ENCODE measurements at places on chromosomes 2 and 18.

- no peak for DNase-seq
Measured at GRCh38 chr2:47893771-47894170, 12.5 kb downstream of the FBXO11 start.

- no peak for DNase-seq
Measured at GRCh38 chr18:47500930-47501329, 249.5 kb upstream of the SKOR2 start.

DNA sequence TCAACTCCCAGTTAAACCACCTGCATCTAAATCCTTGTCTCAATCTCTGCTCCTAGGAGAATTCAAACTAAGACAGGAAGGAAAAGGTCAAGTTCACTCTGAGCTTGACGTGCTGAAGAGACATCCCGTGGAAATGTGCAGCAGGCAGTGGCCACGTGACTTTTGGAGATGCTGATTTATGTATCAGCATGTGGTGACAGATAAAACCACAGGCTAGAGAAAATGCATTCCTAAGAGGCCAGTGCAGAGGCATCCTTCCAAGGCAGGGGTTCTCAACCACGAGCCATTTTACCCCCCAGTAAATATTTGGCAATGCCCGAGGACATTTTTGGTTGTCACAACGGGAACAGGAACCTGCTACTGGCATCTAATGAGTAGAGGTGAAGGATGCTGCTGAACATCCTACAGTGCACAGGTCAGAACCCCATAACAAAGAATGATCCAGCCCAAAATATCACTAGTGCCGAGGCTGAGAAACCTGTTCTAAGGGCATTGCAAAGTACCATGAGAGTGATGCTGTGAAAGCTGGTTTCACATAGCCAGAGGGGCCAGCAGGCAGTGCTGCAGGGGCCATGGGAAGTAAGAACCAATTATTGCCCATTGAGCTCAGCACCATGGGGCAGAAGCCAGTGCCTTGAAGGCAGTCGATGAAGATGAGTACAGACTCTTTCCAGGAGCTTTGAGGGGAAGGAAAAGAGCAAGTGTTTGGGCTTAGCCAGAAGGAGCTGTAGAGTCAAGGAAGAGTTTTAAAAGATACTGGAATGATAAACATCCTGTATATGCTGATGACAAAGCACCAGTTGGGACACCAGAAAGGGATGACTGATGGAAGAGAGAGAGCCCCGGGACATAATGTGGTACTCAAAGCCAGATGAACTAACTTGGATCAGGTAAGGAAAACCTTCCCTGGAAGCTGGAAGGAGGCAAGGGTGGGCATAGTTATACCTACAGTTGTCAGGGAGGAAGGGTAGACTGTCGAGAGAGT lies 174.6 kb downstream of the HAUS1 start:
- DNase-seq = no peak

DNA sequence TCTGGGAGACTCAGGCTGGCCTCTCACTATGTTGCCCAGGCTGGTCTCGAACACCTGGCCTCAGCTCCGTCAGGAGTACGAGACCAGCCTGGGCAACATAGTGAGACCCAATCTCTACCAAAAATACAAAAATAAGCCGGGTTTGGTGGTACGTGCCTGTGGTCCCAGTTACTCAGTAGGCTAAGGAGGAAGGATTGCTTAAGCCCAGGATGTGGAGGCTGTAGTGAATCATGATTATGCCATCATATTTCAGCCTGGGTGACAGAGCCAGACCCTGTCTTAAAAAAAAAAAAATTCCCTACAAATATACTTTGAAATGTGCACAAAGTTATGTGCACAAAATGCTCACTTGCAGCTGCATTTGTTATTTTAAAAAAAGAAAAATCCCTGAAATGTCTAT lies 26.3 kb upstream of the AGAP1 start:
- DNase-seq = no peak

DNA sequence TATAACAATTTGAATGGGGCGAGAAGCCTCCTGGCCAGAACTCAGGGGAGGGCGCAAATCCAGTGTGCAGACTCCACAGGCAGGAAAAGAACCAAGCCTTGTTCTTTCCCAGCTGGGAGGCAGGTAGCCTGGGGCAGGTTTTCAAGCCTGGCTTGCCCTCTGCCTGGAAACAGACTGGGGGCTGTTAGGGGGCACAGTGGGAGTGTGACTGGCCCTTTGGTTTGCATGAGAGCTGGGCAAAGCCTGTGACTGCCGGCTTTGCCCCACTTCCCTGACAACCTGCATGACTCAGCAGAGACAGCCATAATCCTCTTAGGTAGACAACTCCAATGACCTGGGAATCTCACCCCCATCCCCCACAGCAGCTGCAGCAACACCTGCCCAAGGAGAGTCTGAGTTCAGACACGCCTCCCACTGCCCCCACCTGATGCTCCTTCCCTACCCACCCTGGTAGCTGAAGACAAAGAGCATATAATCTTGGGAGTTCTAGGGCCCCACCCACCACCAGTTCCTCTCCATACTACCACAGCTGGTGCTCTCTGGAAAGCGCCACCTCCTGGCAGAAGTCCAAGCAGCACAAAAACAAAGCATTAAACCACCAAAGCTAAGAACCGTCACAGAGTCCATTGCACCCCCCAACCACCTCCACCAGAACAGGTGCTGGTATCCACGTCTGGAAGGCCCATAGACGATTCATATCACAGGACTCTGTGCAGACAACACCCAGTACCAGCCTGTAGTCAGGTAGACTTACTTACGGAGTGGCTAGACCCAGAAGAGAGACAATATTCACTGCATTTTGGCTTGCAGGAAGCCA lies 402.5 kb downstream of the STK39 start:
- no peak for DNase-seq

- DNase-seq = no peak
Measured at GRCh38 chr2:68151037-68151436, 6.7 kb upstream of the PNO1 start.

GRCh38 chr2:75074708-75075107 lies 116.3 kb downstream of the POLE4 start:
- no peak for DNase-seq

DNA sequence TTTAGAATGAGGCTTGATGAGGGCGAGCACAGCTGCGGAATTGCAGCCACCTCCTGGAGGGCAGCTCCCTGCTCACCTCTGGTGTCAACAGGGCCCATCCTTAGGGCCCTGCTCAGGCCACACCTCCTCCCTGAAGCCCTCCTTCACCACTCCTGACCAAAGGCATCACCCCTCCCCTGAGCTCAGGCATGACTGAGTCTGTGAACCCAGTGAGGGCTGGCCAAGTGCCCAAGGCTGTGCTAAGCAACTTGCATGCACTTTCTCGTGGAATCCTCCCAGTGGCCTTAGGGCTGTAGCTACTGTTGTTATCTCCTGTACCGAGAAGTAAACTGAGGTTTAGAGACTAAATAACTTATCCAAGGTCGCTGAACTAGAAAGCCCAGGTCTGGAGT lies 101.7 kb downstream of the KLHL29 start:
- DNase-seq = no peak

DNA sequence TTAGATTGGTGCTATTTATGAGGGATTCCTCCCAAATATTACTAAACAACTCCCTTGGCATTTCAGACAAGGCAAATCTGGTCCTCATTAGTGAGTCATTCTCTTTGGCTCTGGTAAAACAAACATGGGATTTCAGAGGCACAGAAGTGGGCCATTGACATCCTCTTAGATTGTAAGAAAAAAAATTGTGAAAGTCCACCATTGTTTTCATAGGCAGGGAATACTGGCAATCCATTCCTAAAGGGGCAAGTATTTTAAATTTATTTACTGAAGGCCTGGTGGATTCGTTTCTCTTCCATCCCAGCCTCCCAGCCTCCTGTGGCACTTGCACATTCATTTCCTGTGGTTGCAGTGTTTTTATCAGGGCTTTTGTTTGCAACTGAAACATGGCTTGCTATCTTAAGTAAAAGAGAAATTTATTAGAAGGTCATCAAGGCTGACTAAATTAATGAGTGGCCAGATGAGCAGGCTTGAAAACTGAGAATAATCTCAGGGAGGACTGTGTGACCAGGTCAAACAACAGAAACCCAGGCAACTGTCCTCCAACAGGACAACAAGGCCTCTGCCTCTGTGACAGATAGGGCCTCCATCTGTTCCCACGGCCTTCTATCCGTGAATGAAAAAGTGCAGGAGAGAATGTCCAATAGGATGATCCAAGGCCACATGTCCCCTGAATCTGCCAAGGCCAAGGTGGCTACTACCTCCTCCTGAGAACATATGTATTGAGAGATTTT lies 23.1 kb upstream of the TNFAIP6 start:
- no peak for DNase-seq

- no peak for DNase-seq
Measured at GRCh38 chr2:11833601-11834000, 87.2 kb downstream of the LPIN1 start.
